Stimulated activated CD4-positive, alpha-beta T cell treated with anti-CD3 and anti-CD28 coated beads, Interleukin-1b, Interleukin-23, amount 100 ng/mL, for 1 hour (primary cell): ENCODE measurements at places on chromosomes 13 and 19.

DNA sequence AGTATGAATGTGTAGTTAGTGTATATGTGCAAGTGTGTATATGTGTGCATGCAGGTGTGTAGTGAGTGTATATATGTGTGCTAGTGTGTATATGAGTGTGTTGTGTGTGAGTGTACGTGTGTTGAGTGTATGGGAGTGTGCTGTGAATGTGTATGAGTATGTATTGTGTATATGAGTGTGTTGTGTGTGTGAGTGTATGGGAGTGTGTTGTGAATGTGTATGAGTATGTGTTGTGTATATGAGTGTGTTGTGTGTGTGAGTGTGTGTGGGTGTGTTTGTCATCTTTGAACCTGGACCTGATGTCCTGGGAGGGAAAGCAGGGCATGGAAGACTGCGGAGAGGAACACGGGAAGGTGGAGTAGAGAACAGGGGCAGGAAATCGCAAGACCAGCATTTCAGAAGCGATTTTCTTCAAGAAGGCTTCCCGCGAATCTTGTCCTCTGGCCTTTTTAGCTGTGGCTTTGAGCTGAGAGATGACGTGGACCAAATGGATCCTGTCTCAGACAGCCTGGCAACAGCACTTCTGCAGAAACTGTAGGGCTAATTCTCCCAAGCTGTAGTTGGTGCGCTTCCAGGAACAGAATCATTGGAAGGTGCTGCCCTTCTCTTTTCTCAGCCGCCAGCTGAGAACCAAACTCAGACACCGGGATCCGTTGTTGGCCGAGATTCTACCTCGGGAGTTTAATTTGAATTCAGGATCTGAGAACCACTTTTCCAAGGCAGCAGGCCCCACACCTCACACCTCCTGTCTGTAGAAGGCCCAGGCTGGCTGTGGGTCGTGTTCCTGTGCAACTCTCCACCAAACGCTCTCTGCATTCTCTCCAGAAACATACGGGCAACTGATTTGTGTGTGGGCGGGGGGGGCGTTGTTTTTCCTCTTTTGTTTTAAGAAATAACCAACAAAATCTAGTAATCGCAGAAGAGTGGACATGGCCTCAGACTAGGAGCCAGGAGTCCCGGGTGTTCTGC is 94.7 kb upstream of the RAP2A start:
- no peak for DNase-seq

GRCh38 chr13:111667757-111668156 is 347.3 kb downstream of the TEX29 start:
- no peak for DNase-seq

DNA sequence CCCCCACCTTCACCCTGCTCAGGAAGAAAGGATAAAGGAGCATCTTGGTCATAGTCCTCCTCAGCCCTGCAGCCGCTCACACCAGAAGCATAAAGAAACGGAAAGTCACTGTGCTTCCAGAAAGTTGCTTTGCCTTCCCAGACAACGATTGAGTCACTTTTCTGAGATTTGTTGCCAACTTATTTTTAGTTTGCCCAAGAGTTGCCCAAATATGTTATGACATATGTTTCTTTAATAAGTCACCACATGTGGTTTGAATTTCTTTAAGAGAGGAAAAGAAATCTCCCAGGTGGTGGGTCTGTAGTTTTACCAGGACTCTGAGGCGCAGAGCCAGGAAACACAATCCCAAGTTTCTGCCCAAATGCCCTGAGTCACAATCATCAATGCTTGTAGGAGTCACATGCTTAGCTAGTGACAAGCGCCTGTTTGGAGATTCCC is 63.4 kb upstream of the LRCH1 start:
- DNase-seq: no peak

- no peak for DNase-seq
Measured at GRCh38 chr13:74560325-74560724, 426.1 kb upstream of the KLF12 start.

DNA sequence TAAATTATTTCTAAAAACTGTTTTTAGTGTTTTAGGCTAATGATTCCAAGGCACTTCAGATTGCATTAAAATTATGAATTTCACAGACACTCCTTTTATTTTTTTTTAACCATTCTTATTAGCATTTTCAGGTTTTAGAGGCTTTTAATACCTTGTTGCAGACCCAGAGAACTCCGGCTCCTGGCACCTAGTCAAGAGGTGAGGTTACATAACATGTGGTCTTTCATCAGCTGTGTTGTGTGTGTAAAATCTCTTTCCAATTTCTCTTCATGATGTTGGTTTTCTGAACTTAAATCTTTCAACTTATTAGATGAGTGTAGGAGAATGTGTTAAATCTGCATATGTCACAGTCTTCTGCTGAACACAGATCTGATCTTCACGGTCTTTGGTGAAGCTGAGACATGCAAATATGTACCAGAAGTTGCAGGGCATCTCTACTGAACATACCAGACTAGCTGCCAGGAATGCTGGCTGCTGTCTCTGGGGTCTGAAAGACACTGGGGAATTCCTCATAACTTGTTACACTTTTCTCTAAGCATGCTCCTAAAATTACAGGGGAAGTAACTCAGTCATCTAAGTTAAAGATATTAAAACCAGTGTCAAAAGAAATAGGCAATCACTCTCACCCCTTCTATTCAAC is 1165.3 kb downstream of the EFNB2 start:
- DNase-seq: no peak

GRCh38 chr13:44575741-44576350 is at the start of gene TSC22D1:
TSC22D1 (minus strand) TSS chr13:44576330; CDS start chr13:44576074, 256 bp downstream.
- peak; percentile 27 for DNase-seq

- no peak for DNase-seq
Measured at GRCh38 chr13:102771298-102772041, 2.1 kb downstream of the TEX30 start.

DNA sequence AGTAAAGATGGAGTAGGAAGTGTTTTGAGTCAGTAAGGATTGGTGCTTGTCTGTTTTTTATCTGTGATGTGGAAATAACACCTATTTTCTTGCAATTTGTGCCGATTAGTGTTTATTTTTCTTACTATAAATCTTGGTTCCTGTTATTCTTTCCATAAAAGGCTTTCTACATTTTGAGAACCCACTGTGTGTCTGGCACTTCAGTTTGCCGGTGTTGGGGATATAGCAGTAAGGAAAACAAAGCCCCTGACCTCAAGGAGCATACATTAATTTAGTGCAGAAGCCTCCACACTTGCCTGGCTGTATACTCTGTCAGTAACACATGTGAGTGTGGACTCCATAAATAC is 35.6 kb upstream of the GARRE1 start:
- no peak for DNase-seq

DNA sequence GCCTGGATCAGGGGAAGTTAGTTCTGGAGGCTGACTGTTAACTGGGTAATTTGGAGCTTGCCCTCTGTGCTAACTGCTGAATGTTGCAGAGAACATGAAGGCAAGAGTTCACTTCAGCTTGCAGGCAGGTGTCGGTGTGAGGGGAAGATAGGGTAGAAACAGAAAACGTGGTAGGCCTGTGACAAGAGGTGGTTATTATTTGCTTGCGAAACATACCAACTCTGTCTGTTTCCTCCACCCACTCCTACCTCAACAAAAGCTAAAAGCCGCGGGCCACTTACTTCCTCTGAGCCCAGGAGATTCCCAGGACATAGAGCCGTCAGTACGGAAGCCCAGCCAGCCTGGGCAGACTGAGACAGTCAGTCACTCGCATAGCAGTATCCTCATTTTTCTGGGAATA is 119.2 kb upstream of the ABCC4 start:
- no peak for DNase-seq

- no peak for DNase-seq
Measured at GRCh38 chr19:34135821-34136611, 36.3 kb upstream of the LSM14A start.

DNA sequence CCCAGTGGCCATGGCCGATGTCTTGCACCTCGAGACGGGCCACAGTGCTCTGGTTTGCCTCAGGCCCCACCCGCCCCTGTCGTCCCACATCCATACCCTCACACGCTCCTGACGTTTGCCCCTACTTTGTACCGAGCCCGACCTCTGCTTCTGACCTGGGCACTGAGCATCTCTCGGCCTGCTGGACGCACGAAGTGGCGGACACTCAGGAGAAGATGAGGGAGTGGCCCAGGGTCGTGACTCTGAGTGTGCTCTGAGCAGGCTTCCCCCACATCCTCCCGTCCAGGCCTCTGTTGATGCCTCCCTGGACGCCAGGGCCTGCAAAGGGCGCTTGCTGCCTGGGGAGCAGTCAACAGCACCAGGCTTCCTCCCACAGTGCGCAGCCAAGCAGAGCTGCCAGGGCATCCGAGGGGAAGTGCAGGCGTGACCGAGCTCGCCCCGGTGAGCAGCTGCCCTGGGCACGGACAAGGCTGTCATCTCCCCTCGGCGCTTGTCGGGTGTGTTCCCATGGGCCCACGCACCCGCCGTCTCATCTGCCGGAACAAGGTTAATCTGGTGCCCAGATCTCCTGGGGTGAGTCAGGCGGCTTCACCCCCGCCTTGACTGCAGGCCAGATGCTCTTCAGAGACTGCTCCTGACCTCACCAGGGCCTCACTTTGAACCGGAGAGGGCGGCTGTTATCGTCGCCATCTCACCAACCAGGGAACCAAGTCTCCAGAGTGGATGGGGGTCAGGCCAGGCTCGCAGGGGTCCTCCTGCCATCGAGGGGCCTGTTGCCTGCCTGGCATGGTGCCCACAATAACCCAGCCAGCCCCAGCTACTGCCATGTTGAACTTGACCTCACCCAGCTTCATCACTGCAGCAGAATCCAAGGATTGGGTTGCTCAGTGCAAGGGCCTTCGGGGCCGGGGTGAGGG is 27.2 kb downstream of the COMP start:
- no peak for DNase-seq

- DNase-seq: no peak
Measured at GRCh38 chr13:101434486-101434885, 18.0 kb upstream of the ITGBL1 start.

DNA sequence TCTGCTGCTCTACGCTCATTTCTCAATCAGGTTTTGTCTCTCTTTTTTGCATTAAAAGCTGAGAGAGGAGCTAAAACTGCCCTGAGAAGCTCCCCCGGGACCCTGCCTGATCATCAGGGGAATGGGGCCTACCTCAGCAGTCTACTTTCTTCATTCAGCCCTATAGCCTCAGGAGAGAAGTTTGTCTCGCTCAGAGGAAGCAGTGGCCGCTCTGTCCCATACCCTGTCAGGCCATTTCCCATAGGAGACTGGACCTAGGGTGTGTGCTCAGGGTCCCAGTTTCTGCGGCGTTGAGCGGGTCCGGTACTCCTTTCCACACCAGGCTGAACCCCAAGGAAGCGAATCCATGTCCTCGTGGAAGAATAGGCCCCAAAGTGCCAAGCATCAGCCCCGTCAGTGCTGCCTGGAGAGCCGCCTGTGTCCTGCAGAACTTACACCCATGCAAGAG is 21.7 kb downstream of the UBE2L5 start:
- no peak for DNase-seq

DNA sequence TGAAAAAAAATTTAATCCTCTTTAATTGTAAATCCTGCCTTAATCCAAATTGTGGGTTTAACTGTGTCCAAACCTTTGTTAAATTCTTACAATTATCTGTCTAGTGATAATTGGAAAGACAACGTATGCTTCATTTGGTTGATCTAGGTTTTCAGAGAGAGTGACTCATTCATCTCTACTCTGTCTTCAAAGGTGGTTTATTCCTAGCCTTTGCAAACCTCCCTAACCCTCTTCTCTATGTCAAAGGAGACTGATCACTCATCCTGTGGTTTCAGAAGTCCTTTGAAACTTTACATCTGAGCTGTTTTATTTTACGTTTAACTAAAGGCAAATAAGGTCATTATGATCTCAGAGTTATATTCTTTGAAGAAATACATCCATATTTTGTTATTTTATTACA is 8.8 kb upstream of the OXGR1 start:
- DNase-seq: no peak
